ENCODE measurements at places on chromosomes 3 and 15.
A peak's percentile ranks its signal among the peaks of the same experiment; 100 is the strongest.

GRCh38 chr3:184737641-184738505 lies 26.0 kb upstream of the MAGEF1 start:
- peak; percentile 3 for DNase-seq

DNA sequence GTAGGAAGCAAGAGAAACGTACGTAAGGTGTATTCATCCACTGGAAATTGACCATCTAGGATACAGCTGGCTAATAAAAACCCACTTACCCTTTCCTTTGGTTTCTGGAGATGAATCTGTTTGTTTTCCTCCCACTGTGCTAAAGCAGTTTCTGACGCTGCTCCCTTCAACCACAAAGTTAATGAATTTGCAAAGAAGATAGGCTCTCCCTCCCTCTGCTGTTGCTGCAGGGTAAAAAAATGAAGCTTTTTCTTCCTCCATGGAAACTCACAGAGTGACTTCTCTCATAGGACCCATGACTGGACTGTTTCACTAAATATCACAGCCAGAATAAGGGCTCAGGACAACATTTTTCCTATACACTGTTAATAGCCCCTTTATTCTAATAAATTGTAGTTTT lies 172.1 kb upstream of the LRRN1 start:
- DNase-seq = no peak

- no peak for DNase-seq
Observed at GRCh38 chr15:75696311-75696720, 16.3 kb downstream of the CSPG4 start.

GRCh38 chr15:90710436-90711027 lies 6.6 kb upstream of the BLM start:
- no peak for DNase-seq

DNA sequence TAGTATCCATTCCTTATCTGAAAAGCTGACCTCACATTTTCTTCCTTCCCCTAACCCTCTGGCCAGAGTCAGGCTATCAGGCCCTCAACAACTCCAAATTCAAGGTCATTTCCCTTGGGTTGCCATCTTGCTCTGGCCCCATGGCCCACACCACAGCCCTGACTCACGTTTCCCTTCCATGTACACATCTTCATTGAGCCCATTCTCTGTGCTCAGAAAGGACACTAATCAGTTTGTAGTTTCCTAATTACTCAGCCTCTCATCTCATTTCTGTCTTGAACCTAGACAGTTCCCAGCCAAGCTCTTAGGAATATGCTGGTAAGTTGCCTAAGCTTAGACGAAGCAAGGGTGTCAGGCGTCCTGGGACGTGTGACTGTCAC lies 14.9 kb downstream of the TGM5 start:
- no peak for DNase-seq

DNA sequence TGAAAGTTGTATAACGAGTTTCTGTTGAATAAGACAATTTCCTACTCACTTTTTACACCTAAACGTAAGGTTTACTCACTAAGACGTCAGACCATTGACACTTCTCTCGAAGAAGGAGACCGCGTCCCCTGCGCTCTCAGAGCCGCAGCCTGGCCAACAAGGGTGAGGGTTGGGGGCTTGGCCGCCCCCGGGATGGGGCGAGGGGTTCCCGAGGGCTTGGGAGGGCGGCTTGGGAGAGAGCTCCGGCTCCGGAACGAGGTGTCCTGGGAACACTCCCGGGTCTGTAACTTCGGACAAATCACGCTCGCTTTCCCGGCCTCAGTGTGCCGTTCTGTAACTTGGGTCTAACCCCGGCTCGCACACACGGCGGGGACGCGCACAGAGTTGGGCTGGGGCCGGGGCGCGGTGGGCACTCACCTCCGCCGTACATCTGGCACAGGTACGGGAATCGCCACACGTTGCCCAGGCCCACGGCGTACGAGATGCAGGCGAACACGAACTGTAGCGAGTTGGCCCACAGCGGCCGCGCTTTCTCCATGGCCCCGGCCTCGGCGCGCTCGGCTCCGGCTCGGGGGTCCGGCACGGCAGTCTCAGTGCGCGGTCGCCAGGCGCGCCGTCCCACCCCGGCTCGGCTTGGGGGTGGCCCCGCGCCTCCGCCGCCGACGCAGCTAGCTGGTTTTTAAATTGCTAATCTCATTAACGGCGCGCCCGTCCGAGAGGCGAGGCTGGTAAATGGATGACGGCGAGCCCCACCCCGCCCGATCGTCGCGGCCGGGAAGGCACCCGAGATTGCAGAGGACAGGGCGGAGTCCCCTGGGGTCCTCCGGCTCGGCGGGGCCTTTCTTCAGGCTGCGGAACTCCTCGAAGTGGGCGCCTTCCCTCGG lies at the start of gene SLC6A20:
TSS of gene SLC6A20 (minus strand) at position 655 of the 884 bp plus-strand sequence. CDS start at position 538, 117 bp downstream.
- no peak for DNase-seq

GRCh38 chr15:56871185-56871584 lies 47.3 kb upstream of the TCF12 start:
- DNase-seq = no peak

DNA sequence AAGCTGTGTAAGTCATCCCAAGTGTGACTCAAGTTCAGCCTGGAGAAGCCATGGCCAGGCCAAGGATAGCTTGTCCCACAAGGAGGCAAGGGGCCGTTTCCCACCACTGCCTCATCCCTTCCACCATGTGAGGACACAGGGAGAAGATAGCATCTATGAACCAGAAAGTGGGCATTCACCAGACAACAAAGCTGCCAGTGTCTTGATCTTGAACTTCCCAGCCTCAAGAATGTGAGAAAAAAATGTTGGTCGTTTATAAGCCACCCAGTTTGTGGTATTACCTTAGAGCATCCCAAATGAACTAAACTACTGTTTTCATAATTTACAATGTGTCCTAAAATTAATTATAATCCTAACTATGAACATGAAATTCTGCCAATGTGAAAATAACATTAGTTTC lies 930.8 kb upstream of the CFAP20DC start:
- no peak for DNase-seq

DNA sequence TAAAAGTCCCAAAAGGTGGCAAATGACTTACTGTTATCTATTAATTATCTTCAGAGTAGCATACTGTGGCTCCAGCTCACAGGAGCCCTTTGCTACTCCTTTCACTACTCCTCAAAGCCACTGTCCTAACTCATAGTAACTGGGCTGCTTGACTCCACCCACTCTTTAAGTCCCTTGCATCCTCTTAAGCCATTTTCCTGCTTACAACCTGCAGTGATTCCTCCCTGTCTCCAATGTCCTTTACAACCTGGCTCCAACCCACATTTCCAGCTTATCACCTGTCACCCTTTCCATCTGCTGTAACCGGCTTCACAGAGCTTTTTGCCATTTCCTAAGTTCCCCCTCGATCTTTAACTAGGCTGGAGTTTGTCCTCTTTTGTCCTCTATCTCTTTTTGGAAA lies 388.1 kb downstream of the FGF12 start:
- DNase-seq = no peak

GRCh38 chr3:34782871-34783270 lies 856.5 kb upstream of the ARPP21 start:
- DNase-seq = no peak

DNA sequence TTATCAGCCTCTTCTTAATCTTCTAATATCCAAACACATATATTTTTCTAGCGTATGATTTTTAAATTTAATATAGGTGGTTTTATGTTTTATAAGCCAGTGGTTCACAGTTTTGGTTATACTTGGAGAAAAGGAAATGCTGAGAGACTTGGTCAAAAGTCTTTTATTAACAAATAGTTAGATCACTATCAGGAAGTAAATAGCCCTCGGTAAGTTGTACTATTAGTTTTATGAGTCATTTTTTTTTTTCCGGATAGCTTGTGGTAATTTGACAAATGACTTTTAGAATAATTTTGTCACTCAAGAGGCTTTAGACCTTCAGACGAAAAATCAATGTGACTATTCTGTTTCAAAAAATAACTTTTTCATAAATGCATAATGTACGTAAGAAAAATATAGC lies 232.2 kb upstream of the ROBO1 start:
- DNase-seq = no peak

- no peak for DNase-seq
Observed at GRCh38 chr3:38003817-38004414, 13.3 kb downstream of the VILL start.

DNA sequence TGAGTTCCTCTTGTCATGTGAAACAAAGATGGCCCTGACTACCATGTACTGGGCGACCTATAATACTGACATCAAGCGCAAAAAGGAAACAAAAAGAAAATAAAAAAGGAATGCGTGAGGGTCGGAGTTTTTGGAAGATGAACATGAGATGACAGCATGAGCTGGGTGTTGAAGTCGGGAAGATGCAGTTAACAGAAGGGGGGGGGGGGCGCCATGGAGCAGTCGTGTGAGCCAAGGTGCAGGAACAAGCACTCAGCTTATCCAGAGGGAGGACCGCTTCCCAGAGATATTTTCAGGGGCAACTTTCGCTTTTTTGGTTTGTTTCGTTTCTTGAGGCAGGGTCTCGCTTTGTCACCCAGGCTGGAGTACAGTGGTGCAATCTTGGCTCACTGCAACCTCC lies 110.2 kb downstream of the RORA start:
- no peak for DNase-seq

- no peak for DNase-seq
Observed at GRCh38 chr3:190281308-190282051, 40.8 kb downstream of the CLDN1 start.

GRCh38 chr3:12999147-13000140 lies 73.8 kb downstream of the IQSEC1 start:
- DNase-seq = no peak

DNA sequence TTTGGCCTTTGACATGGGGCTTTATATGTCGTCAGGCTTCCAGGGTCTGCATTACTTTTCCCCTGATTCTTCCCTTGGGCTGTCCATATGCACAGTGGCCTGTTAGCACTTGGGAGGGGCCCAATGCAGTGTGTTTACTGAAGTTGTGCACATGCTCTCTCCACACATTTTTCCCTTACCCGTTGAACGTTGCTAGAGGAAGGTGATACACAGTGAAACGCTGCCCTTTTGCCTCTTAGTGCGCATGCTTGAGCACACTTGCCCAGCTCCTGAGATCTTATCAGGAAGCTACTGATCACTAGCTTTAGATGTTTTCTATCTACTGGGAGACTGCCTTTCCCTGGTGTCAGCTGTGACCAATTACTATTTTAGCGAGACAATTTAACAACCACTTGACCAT lies 1198.0 kb downstream of the ROBO1 start:
- DNase-seq = no peak

DNA sequence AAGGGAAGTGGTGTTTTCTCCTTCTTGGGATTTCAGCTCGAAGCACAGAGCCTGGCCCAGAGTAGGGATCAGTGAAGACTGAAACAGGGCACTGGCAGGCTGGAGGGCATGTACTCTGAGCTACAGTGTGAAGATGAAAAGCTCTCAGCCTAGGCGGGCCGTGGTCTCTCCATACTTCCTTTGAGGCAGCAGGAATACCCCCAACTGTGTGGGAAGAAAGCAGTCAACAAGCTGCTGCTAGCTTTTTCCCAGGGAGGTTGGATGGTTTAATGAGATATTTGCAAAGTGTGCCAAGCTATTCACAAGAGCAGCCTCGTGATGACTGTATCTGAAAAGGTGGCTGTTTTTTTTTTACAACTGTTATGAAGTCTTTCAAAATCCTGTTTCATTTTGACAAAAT lies 47.2 kb downstream of the NMNAT3 start:
- DNase-seq = no peak

GRCh38 chr15:64507293-64507802 lies 47.0 kb downstream of the ZNF609 start:
- no peak for DNase-seq

DNA sequence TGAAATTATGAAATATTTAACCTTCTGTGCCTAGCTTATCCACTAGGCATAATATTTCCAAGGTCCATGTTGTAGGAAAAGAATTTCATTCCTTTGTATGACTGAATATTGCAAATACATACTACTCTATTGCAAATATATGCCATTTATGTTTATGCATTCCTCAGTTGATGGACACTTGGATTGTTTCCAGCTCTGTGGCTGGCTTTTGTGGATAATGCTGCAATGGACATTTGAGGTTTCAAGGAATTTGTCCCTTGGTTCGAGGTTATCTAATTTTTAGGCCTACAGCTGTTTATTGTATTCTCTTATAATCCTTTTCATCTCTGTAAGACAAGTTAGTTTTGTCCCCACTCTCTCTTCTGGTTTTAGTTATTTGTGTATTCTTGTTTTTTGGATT lies 7.7 kb upstream of the AADACL2 start:
- no peak for DNase-seq

GRCh38 chr15:55496716-55497115 lies 11.3 kb downstream of the DNAAF4 start:
- no peak for DNase-seq

GRCh38 chr3:156554515-156554841 lies 439 bp downstream of the SSR3 start:
- no peak for DNase-seq

DNA sequence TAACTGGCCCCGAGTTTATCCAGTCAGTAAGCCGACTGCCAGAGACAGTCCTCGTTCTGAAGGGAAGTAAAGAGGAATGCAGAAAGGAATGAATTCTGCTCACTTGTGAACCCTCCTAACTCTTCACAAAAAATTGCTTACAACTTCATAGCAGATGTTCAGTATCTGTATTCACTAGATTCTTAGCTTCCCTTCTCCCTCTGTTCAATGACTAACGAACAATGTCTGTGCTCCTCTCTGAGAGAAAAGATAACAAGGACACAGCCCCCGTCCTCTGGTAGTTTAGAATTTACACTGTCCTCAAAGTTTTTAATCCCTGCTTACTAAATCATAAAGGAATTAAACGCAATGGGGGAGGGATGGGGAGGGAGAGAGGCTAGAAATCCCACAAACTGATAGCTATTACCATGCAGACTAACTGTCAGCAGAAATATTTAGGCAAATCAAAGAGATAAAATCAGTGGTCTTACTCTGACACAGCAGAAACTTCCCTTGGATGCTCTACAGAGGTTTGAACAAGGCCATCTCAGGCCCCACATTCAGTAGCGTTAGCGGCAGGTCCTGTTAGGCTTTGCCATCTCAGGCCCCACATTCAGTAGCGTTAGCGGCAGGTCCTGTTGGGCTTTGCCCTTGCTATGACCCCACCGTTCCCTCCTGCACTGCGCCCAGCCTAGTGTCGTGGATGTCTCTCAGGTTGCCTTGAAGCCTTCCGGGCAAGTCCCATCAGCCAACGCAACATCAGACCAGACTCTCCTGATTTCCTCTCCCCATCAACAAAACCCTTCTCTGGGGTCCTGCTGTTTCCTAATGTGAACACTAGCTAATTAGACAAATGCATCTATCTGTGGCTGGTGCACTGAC lies 23.4 kb downstream of the NRROS start:
- no peak for DNase-seq

GRCh38 chr3:61733876-61734275 lies 172.5 kb downstream of the PTPRG start:
- DNase-seq = no peak

- DNase-seq = peak; percentile 75
Observed at GRCh38 chr15:70096215-70097062, 1.3 kb downstream of the TLE3 start.

DNA sequence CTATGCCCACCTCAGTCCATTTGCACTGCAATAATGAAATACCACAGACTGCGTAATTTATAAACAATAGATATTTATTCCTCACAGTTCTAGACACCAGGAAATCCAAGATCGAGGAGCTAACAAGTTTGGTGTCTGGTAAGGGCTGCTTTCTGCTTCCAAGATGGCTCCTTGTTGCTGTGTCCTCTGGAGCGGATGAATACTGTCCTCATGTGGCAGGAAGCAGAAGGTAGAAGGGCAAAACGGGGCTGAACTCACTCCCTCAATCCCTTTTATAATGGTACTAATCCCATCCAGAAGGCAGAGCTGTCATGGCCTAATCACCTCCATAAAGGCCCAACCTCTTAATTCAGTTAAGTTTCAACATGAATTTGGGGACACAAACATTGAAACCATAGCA lies 75.3 kb downstream of the P2RY1 start:
- no peak for DNase-seq

All from stimulated activated naive CD8-positive, alpha-beta T cell treated with anti-CD3 and anti-CD28 coated beads, Interleukin-15, amount 100 ng/mL, for 72 hours (primary cell).